Spinal cord (tissue), 10 donors: ENCODE measurements at places on chromosomes 4 and X. TPM values are rescaled to one million over a fixed set of nuclear protein-coding genes. Genes with fewer than 3 reads are reported as not detected.

PRSS12 gene
- total RNA-seq: 15.9 TPM

SPACA5B gene
- not detected for total RNA-seq

HHIP gene
- 36.1 TPM for total RNA-seq

POLN gene
- 4.6 TPM for total RNA-seq

TMEM31 gene
- 0.44 TPM for total RNA-seq

SPANXN3 gene
- total RNA-seq: not detected

MAP7D2 gene
- total RNA-seq: 8.2 TPM

CA5B gene
- total RNA-seq: 15.8 TPM

DNA sequence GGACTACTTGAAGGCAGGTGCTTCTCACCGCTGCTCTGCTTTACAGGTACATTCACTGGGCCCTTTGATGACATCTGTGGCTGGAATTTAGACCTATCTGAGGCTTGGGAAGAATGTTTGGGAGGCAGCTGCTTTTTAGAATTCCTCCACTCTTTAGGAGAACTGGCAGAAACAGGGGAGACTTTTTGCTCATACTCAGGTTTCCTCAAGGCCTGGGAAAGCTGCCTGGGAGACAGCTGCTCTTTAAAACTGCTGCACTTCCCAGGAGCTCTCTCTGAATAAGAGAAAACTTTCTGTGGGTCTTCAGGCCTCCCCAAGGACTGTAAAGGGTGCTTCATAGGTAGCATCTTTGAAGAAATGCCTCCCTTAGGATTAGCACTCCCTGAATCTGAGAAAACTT is 14.3 kb downstream of the CT47C1 start:
- no peaks in the 10 kb centered on the region for H3K4me1 ChIP-seq
- no peak overlapping the region for H3K4me3 ChIP-seq
- peaks cover 2% of the 10 kb centered on the region for H3K27me3 ChIP-seq
- DNase-seq: no peak
- H3K27ac ChIP-seq: no peak overlapping the region

DNA sequence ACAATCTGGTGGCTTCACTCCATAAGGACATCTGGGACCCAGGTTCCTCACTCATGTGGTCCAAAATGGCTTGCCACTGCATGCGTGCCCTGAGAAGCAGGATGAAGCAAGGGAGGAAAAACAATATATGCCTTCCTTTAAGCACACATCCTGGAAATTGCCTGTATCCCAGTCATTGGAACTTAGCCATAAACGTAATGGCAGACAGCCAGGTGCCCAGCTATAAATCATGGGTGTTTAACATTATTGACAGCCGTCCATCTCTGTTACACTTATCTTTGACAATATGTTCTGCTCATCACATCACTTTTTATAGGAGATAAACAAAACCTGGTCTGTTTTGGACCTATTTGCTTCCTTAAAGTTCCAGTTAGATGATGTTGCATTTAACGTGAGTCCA is 181.0 kb downstream of the AASDH start:
- H3K4me3 ChIP-seq: no peak overlapping the region
- no peak overlapping the region for H3K27ac ChIP-seq
- H3K4me1 ChIP-seq: no peaks in the 10 kb centered on the region
- no peaks in the 10 kb centered on the region for H3K27me3 ChIP-seq

- no peaks in the 10 kb centered on the region for H3K36me3 ChIP-seq
- H3K4me3 ChIP-seq: no peak overlapping the region
- no peak for DNase-seq
- H3K27me3 ChIP-seq: no peaks in the 10 kb centered on the region
These were observed 67.7 kb downstream of the INPP4B start for GRCh38 chr4:142778430-142778829.

DNA sequence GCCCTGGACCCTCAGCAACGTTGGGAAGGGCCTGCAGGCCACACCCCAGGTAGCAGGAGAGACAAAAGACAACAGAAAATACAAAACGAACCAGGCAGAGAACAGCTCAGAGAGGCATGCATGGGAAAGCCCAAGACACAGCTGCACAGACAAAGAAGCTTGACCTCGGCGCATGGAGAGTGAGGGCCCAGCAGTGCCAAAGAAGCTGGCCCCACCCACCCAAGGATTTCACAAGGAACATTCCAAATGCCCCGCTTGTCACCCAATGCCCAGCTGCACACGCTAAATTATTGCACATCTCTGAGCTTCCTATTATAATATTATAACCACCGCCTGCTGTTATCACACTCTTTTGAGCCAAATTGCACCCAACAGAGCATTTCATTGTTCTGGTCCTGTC is 147.7 kb upstream of the TBL1X start:
- H3K27ac ChIP-seq: no peak overlapping the region
- no peaks in the 10 kb centered on the region for H3K36me3 ChIP-seq
- peaks cover 6% of the 10 kb centered on the region for H3K4me1 ChIP-seq
- H3K27me3 ChIP-seq: peaks cover 2% of the 10 kb centered on the region
- DNase-seq: no peak
- no peak overlapping the region for H3K4me3 ChIP-seq

GRCh38 chr4:70979445-70980008 is 13.9 kb upstream of the DCK start:
- no peaks in the 10 kb centered on the region for H3K27me3 ChIP-seq
- H3K4me3 ChIP-seq: no peak overlapping the region
- H3K27ac ChIP-seq: no peak overlapping the region

DNA sequence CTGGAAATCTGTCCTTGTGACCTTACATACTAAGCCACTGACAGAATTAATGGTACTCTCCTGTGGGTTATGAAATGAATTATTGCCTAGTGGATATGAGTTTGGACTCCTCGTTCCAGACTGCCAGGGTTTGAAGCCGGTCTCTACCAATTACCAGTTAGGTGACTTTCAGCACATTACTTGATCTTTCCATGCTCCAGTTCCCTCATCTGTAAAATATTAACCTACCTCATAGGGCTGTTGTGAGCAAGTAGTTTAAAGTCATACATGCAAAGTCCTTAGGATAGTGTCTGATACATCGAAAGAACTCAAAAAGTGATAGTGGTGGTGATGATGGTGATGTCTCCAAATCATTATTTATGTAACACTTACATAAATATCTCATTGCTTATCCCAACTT is 373.5 kb upstream of the ARX start:
- DNase-seq: no peak
- H3K36me3 ChIP-seq: no peaks in the 10 kb centered on the region
- H3K27ac ChIP-seq: no peak overlapping the region
- no peaks in the 10 kb centered on the region for H3K27me3 ChIP-seq

DNA sequence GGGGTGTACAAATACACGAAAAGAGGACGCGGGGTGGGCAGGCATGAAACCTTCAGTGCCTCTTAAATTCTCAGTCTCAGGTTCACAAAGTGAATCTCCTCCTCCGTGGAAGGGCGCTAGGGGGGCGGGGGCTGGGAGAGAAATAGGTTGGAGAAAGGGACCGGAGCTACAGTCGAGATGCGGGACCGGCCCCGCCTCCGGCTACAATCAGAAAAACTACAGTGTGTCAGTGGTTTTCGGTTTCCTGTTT is 3.4 kb downstream of the MAML3 start:
- peak overlapping the region; percentile 97 for H3K27ac ChIP-seq
- H3K27me3 ChIP-seq: peaks cover 11% of the 10 kb centered on the region
- H3K4me3 ChIP-seq: peak overlapping the region; percentile 92
- peaks cover 30% of the 10 kb centered on the region for H3K4me1 ChIP-seq

DNA sequence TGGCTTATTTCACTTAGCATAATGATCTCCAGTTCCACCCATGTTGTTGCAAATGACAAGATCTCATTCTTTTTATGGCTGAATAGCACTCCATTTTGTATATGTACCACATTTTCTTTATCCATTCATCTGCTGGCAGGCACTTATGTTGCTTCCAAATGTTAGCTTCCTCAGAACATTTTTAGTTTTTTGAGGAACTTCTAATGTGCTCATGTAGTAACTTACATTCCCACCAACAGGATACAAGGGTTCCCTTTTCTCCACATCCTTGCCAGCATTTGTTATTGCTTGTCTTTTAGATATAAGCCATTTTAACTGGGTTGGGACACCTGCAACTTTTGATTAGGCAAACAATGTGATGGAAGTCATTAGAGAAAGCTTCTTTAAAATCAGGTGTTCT is 454.2 kb downstream of the NLGN4X start:
- no peak overlapping the region for H3K4me3 ChIP-seq
- DNase-seq: no peak
- no peaks in the 10 kb centered on the region for H3K27me3 ChIP-seq
- no peaks in the 10 kb centered on the region for H3K4me1 ChIP-seq
- H3K27ac ChIP-seq: no peak overlapping the region

- H3K27ac ChIP-seq: no peak overlapping the region
- H3K4me1 ChIP-seq: no peaks in the 10 kb centered on the region
- no peak for DNase-seq
- no peaks in the 10 kb centered on the region for H3K36me3 ChIP-seq
- no peak overlapping the region for H3K4me3 ChIP-seq
These were observed 83.6 kb upstream of the LNX1 start for GRCh38 chr4:53674903-53675302.

DNA sequence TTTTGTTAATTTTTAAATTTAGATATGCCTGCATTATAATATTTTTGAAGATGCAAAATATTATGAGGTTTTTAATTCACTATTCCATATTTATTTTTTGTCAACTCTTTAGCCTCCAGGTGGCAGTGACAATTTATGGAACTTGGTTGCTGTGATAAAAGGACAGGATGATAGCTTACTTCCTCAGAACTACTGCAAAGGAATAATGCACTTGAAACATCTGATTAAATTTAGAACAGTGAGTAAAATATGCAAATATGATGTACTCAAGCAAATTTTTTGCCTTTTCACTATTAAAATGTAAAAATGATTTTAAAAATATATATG is 45.1 kb downstream of the SPATA4 start:
- H3K4me1 ChIP-seq: no peaks in the 10 kb centered on the region
- H3K4me3 ChIP-seq: no peak overlapping the region
- no peak overlapping the region for H3K27ac ChIP-seq
- H3K27me3 ChIP-seq: no peaks in the 10 kb centered on the region
- no peak for DNase-seq
- H3K36me3 ChIP-seq: peaks cover 12% of the 10 kb centered on the region

GRCh38 chr4:149353241-149353640 is 462.4 kb downstream of the IQCM start:
- no peak overlapping the region for H3K27ac ChIP-seq
- DNase-seq: no peak
- no peak overlapping the region for H3K4me3 ChIP-seq
- no peaks in the 10 kb centered on the region for H3K27me3 ChIP-seq
- no peaks in the 10 kb centered on the region for H3K36me3 ChIP-seq

DNA sequence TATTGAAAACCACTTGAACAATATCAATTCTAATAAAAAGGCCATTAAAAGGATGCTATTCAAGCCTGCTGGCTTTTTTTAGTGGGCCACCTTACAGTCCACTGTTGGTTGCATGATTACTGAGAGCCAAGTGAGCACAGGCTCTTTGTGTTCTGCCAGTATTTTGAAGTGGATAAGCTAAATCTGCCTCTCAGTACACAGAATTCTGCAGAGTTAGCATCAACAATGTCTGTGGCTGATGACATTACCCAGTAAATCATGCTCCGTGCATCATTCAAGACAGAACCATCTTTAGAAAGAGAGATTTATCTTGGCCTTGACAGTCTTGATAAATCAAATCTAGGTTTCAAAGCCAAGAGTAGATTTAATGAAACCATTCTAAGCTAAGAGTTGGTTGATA is 119.0 kb upstream of the GNPDA2 start:
- DNase-seq: no peak
- no peaks in the 10 kb centered on the region for H3K4me1 ChIP-seq
- no peaks in the 10 kb centered on the region for H3K27me3 ChIP-seq
- no peaks in the 10 kb centered on the region for H3K36me3 ChIP-seq
- no peak overlapping the region for H3K27ac ChIP-seq

- no peak overlapping the region for H3K4me3 ChIP-seq
- H3K36me3 ChIP-seq: no peaks in the 10 kb centered on the region
- no peak for DNase-seq
- H3K27me3 ChIP-seq: peaks cover 11% of the 10 kb centered on the region
- H3K4me1 ChIP-seq: no peaks in the 10 kb centered on the region
- no peak overlapping the region for H3K27ac ChIP-seq
These were observed 4.9 kb upstream of the MAGEB17 start for GRCh38 chrX:16162391-16162790.

DNA sequence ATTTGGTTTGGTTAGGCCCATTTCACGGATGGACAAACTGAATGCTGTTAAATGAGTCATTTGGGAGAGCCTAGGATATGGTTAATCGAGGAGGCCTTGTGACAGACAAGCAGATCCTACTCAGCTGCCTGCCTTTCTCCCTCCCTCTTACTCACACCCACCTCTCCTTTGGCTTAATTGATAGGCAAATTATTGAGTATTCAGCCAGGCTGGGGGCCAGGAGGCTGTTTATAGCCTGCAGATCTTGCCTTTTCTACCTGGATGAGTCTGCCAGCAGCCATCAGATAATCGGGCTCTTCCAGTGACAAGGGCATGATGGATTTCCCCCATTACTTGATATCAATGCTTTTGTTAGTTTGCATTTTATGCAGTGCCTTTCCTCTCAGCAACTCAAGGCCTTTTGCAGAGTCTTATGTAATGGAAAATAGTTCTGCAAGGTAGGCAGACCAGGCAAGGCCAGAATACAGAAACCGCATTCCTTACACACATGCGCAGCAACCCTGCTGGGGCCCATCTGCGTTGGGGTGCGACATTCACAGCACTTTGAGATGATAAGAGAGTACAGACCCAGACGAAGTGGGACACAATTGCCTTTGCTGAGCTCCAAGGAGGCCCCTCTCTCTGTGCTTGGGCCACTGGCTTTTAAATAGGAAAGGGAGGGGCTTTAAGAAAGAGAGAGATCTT is 96.2 kb upstream of the ATP6AP2 start:
- peaks cover 17% of the 10 kb centered on the region for H3K27me3 ChIP-seq
- no peak for DNase-seq
- H3K36me3 ChIP-seq: no peaks in the 10 kb centered on the region
- H3K4me1 ChIP-seq: no peaks in the 10 kb centered on the region
- H3K27ac ChIP-seq: no peak overlapping the region
- H3K4me3 ChIP-seq: no peak overlapping the region

DNA sequence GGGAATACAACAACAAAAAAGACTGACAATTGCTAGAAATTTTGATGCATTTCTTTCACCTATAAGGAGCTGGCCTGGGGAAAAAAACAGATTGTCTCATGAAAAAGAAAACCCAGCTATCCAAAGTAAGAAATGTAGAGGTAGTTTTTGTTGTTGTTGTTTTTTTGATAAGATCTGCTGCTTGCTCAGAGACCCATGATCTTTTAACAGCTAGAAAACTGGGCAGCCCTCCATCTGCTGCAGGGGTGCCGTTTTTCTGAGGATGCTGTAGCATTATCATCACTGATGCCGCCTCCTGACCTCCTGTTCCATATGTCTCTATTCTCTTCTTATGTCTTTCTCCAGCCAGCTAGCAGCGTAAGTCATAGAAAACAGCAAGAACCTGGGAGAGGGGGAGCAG is 98.3 kb downstream of the BMPR1B start:
- no peak overlapping the region for H3K27ac ChIP-seq
- H3K27me3 ChIP-seq: no peaks in the 10 kb centered on the region
- H3K4me1 ChIP-seq: no peaks in the 10 kb centered on the region

GRCh38 chrX:39459952-39460351 is 637.8 kb downstream of the BCOR start:
- peaks cover 7% of the 10 kb centered on the region for H3K4me1 ChIP-seq
- peaks cover 13% of the 10 kb centered on the region for H3K27me3 ChIP-seq
- H3K27ac ChIP-seq: no peak overlapping the region
- H3K4me3 ChIP-seq: no peak overlapping the region
- H3K36me3 ChIP-seq: no peaks in the 10 kb centered on the region
